Chondrocyte (in vitro differentiated cells): ENCODE measurements at places on chromosomes 12 and 14.
A peak's percentile ranks its signal among the peaks of the same experiment; 100 is the strongest.

DNA sequence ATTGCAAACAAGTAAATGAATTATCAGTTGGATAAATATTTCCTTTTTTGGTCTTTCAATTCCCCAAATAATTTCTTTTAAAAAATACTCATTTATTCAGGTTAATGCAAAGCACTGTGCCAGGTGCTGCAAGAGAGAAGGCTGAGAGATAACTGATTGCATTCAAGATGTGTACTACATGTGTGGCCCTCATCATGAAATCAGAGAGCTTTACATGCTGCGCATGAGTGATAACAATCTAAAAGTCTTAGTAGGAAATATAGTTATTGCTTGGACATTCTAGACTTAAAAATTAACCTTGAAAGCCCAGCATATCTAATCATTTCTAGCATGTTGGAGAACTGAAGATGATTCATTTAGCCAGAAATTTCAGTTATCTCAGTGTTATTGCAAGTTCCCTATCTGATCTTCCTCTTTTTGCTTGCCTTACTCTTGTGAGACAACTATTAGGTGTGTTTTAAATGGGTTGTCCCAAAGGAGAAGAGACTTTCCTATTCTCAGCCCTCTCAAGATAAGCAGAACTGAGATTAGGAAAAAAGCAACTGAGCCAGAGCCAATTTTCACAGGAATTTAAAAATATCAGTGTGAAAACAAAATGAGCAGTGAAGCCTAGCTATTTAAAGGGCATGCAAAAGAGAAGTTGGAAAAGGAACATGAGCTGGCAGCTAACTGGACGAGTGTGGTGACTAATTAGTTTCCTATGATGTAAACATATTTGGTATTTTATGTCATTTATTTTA lies 60.9 kb downstream of the PLEKHA5 start:
- DNase-seq = no peak

DNA sequence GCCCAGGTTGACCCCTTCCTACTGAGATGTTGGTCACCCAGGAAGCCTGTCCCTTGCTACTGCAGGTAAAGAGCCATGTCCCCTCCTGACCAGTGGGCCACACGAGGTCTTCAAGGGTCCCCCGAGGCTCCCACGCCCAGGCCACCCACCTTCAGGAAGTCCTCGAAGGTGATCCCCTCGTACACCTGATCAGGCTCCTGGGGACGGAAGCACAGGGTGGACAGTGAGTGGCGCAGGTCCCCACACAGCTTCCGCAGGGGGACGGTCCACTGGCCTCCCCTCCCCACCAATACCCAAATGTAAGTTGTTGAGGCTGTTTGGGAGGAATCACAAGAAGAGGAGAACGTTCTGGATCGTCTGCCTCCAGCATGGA lies 57.4 kb downstream of the TESC start:
- DNase-seq = no peak

- DNase-seq = no peak
Measured at GRCh38 chr12:131740626-131741025, 29.7 kb downstream of the SFSWAP start.

DNA sequence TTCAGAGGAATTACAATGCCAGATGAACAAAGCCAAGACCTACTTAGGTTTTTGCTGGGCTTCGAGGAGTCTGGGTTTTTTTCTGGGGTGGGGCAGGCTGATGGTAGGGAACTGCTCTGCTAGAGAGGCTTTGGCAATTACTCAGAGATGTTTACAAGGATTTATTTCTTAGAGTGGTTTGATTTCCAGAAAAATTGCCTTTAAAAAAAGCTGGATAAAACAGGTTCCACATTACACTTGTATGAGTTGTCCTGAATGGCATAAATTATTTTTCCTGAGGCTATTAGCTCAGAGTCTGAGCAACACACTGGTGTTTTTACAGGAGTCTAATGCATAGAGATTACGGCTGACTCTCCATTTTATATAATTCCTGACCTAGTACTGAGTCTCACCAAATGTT lies 118.5 kb upstream of the FRMD6 start:
- DNase-seq = no peak

DNA sequence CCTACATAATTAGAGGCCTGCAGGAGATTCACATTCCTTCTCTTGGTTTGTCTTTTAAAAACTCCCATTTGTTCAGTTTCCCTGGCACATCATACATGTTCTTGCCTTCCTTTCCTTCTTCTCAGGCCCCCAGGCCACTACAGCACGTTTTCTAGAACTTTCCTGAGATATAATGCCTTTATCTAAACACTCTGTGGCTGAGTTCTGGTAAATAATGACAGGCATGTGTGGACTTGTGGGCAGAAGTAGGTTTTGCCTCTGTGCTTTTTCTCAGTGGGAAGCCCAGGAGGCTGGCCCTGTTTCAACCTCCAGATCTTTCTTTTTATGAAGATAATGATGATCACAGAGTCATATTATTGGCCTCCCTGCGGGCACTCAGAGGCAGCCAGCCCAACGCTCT lies 117.2 kb downstream of the TMX1 start:
- no peak for DNase-seq

DNA sequence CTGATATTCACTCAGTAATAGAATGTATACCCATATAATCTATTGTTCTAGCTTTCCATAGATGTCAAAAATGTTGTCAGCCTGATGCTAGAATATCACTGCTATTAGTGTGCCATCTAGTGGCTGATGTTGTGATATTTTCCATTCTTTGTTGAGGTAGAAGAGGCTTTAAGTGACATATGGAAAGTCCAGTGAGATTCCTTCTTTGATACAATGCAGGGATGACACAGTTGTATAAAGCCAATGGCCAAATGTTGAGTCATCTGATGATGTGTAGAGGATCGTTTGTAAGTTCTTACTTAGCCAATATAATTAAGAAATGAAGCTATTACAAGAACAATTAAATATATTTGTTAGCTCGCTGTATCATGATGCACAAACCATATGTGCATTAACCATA lies 58.1 kb upstream of the PCED1B start:
- no peak for DNase-seq

DNA sequence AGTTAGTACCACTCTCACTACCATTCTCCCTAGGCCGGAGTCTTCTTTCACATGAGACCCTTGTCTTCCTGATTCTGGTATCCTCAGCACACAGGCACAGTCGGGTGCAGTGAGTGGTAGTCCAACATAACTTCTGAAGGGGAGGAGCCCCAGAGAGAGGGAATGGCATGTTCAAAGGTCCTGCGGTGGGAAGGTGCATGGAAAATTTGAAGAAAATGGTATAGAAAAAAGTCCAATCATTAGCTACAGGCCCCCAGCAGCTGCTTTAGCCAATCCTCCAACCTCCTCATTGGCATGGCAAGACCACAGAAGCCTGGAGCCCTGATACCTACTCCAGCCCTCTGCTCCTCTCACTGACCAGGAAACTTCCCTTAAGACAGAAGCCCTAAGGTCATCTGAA lies 96.6 kb downstream of the ZFP36L1 start:
- peak; percentile 34 for DNase-seq

DNA sequence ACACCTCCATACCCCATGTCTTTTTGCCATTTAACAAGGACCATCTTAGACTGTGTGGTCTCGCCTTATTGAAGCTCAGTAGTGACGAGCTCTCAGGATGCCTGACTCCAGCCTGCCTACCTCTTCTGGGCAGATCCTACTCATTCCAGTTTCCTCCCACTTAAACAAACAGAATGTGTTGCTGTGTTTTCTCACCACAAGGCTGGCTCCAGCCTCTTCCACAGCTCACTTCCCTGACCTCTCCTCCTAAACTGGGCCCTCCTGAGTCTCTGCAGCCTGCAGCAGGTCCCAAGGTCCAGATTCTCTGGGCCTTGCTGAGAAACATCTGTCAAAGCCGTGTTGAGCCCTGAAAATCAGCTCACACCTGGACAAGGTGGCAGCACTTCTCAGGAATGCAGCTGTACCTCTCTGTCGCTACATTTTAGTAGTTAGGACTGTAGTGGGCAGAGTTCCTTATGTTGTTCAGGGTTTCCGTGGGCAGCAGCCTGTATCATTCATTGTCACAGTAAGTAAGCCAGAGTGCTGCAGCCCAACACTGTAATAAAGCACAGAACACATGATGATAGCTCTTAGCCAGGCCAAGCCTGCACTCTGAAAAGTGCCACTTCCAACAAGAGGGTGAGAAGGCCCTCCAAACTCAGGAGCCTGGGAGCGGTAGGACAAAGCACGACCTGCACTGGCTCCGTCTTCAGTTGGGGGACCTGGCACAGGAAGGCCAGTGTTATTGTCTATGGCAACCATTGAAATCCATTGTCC lies 68.5 kb downstream of the NKX2-1 start:
- no peak for DNase-seq

GRCh38 chr12:122975790-122976647 lies 975 bp downstream of the OGFOD2 start:
- no peak for DNase-seq

- DNase-seq = no peak
Measured at GRCh38 chr12:40110586-40110985, 4.7 kb upstream of the SLC2A13 start.

DNA sequence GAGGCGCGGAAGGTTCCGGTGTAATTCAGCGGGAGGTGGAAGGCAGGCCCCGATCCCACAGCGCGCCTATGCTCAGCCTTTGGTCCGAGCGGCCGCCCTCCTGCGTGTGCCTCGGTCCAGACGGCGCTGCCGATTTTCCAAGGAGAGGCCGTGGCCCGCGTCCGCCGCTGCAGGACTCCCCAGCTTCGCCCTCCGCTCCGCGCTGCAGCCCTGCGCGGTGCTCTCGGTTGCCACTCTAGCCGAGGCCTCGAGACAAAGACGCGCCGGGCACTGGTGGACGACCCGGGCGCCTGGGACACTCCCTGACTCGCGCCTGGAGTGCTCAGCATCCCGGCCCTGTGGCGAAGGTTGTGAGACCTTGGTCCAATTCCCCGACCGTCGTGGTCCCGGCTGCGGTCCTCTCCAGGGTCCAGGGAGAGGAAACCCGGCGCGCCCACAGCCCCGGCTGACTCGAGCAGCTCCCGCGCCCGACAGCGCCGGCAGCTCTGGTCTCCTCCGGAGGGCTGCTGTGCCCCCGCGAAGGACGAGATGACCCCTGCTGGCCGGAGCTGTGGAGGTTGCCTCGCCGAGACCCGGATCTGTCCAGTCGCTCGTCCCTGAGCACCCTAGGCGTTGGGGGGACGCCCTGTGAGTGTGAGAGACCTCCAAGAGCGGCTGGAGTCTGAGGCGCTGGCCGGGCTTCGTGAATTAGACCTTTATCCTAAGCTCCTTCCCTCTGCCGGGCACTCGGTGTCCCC lies 6.5 kb downstream of the HOXC12 start:
- no peak for DNase-seq
